Activated CD8-positive, alpha-beta T cell treated with anti-CD3 and anti-CD28 coated beads, Interleukin-2, amount 10 ng/mL, durations not matched to agents 7 days and 5 days (primary cell): ENCODE measurements at places on chromosomes 2 and 18.

DNA sequence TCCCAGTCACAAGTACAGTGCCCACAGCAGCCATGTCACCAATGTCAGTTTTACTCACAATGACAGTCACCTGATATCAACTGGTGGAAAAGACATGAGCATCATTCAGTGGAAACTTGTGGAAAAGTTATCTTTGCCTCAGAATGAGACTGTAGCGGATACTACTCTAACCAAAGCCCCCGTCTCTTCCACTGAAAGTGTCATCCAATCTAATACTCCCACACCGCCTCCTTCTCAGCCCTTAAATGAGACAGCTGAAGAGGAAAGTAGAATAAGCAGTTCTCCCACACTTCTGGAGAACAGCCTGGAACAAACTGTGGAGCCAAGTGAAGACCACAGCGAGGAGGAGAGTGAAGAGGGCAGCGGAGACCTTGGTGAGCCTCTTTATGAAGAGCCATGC is 31.3 kb downstream of the COX7A2L start:
- DNase-seq, result no peak

- DNase-seq, result peak; percentile 14
Observed at GRCh38 chr2:126643972-126644371, 12.0 kb upstream of the GYPC start.

- DNase-seq, result no peak
Observed at GRCh38 chr2:7911196-7911595, 770.7 kb upstream of the ID2 start.

DNA sequence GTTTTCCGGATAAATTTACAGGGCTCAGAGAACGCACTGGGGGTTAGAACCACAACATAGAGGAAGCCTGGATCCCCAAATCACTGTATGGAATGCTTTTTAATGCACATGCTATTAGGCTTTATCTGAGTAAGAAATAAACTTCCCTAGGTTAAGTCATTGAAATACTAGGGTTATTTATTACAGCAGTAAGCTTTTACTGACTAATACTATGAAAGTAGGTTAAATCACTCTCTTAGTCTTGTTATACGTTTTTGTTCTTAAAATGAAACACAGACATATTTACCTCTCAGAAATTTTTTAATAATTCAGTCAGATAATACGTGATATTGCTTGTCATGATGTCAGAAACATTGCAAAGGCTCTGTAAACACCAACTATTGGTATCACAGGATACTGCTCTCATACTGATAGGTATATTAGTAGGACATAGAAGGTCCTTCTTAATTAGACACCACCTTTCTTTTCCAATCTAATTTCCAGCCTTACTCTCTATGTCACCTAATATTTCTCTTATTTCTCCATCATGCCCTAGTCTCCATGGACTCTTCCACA is 162.7 kb upstream of the NYAP2 start:
- no peak for DNase-seq

DNA sequence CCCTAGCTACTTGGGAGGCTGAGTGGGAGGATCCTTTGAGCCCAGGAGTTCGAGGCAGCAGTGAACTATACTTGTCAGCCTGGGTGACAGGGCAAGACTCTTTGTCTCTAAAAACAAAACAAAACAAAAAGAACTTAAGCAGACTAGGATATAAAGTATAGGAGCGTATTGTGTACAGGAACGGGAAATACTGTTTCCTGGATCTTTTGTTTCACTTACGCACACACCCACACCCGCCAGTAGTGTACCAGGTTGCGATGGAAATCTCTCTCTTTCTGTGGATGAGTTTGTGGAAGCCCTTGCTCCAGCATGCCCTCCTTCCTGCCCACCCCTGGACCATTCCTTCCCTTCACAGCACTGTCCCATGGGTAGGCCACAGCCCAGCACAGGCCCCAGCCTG is 136.3 kb downstream of the RPIA start:
- no peak for DNase-seq

DNA sequence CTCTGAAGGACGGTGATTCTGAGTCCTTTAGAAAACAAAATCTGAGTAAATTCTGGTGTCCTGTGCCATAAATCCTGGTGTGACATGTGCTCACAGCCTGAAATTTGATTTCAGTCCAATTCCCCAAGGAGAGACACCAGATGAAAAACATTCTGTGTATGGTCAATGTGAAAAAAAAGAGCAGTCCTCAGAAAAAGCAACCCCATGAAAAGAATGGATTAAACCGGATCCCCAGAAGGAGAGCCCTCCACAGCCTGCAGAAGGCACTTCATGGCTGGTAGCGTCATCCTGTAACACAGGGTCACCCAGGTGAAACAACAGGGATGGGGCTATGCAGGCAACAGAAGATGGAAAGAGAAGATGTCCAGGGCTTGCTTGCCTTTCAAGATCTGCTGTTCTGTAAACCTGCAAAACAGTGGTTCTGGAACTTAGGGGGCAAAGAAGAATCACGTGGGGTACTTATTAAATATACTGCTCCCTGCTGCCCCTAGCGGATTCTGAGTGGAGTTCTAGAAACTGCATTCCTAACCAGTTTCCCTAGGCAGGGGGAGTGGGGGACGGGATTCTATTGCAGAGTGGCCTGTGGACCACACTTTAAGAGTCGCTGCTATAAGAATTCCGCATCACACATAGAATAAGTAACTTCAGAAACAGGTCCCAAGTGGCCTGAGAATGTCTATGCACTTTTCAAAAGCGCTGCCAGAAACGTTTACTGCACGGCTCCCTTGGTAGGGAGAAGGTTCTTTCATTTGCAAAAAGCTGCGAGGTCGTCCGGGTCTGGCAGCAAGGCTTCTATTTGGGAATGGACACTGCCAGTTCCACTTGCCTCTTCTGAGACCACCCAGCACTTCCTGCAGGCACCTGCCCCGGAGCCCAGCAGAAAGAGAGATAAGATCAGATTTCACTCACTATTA is 118.9 kb upstream of the ARL5A start:
- peak; percentile 36 for DNase-seq

DNA sequence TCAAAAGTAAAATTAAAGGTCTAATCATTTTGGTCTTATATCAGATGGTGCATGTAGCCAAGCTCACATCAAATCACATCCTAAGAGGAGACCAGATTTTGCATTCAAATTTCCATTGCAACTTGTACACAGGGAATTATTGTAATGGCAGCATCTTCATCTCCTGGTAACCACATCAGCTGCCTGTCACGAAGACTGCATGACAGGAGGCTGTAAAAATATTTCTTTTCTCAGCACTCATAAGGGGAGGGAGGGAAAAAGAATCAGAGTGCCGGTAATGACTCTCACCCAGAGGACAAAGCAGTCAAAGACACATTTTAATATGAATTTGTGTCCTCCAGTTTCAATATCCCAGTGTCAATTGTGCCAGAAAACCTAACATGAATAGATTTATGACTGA is 216.7 kb downstream of the TMEM163 start:
- DNase-seq, result no peak

DNA sequence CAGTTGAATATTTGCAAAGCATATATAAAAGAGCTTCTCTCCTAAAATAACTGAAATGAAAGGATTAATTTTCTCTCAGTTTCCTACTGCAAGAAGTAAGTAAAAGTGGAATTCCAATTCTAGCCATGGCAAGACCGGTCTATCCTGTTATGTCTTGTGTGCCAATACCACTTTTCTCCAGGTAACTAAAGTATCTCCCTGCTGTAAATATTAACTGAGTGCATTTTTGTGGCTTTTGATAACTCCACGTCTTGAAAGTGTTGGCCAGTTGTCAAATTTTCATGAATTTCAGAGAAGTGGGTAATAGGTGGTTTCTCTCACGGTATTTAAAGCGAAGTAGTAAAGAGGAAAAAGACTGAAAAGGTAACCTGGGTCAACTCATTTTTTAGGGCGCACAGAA is 225.9 kb downstream of the NEDD4L start:
- no peak for DNase-seq

DNA sequence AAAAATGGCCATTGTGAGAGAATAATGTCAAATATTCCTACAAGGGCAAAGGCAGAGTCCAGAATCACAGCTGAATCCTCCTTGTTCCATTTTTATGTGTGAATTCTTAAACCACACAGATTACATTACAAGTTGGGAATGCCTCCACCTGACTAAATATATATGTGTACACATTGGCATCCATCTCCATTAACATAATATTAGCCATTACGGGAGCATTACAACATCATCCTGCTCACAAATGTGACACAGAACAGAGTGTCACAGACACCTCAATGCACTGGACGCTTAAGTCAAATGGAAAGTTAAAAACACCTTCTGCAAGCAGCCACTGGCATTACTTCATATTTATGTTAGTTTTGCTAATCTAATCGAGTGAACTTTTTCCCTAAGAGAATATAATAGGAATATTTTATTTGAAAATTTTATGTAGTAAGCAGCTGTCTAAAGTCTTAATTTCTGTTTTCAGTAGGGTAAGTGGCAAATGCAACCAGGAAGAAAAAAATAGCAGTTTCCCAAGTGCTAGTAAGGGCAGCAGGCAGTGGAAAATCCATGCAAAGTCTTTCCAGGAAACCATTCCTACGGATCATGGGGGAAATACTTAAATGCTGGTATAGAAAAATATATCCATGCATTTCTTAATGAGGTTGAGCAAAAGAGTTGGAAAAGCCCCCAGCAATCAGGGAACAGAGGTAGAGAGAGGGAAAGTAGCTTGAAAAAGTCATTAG is 255.6 kb downstream of the OSR1 start:
- no peak for DNase-seq

- no peak for DNase-seq
Observed at GRCh38 chr2:43003702-43004101, 211.3 kb upstream of the HAAO start.
